Epithelial cell of esophagus (primary cell): ENCODE measurements at places on chromosomes 6 and 20.
A peak's percentile ranks its signal among the peaks of the same experiment; 100 is the strongest.

- DNase-seq: peak; percentile 86
These were observed 802.9 kb downstream of the MAFB start for GRCh38 chr20:39885975-39886649.

GRCh38 chr6:167470101-167470835 lies 145.4 kb downstream of the TTLL2 start:
- DNase-seq: no peak

DNA sequence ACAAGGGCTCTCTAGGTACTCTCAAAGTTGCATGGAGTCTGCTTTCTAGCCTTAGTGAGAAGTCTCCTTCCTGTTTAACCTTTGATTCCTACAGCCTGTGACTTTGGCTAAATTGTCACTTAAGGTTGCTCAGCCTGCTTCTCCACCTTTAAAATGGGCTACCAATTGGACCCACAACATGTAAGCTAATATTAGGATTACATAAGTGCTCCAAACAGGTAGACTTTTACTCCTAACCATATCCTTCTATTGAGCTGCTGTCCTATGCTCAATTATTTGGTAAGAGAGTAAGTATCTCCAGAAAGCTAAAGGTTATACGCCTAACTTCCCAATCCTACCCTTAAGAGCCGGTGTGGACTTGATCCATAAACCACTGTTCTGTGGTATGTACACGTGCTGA lies 2.9 kb downstream of the PCNA start:
- no peak for DNase-seq

GRCh38 chr20:40685349-40685748 lies 3.7 kb downstream of the MAFB start:
- no peak for DNase-seq

DNA sequence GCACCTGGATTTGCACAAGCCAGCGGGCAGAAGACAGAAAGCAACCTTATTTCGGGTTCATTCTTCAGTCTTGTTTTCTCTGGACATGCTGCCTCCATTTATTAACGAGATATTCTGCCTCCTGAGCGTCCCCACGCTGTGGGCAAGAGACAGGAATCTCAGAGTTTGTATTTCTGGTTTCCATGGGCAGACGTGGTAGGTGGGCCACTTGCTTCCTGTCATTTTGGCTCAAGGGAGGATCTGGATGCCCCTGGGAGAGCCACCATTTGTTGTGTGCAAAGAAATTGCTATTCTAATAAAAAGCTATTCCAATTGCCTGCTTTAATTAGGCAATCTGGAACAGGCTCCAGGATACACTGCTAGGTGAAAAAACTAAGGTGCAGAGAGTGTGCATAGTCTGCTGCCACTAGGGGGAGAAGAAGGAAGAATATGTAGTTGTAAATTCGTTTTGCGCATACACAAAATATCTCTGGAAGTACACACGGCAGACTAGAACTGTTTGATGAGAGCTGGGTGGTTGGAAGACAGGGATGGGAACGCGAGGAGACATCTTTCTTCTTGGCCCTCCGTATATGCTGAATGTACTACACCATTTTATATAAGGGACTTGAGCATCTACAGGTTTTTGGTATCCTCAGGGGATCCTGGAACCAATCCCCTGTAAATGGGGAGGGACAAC lies 30.1 kb upstream of the SLC16A10 start:
- DNase-seq: peak; percentile 62

- DNase-seq: peak; percentile 60
These were observed 2.2 kb downstream of the HIVEP2 start for GRCh38 chr6:142942805-142943227.

DNA sequence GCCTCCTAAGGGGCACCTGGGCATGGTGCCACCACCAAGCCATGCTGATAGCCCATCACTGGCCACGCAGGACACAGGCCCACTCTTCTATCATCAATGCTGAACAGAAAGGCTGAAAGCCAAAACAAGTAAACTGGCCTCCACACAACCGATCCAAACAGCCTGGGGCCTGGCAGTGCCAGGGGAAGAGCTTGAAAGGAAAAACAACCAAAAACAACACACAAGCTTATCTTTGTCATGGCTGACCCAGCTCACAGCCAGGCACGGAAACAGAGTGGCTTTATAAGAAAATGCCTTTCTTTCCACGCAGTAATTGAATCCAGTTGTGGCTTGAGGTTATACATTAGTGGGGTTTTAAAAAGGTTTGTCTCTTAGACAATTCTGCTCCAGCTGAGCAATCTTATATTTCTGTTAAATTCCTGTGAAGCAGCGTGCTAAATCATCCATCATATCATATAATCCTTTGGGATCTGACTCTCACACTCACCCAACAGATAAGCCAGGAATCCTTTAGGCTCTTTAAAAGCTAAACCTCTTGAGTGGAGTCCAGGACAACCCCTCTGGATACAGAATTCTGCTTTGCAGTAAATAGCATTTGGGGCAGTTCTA lies 65.4 kb upstream of the SLC22A16 start:
- DNase-seq: no peak

- DNase-seq: no peak
These were observed 9.5 kb upstream of the ATRN start for GRCh38 chr20:3461211-3461771.

GRCh38 chr6:132139611-132140010 lies 188.4 kb upstream of the CCN2 start:
- DNase-seq: no peak

- no peak for DNase-seq
These were observed 121.4 kb upstream of the NRSN1 start for GRCh38 chr6:24004659-24005058.

DNA sequence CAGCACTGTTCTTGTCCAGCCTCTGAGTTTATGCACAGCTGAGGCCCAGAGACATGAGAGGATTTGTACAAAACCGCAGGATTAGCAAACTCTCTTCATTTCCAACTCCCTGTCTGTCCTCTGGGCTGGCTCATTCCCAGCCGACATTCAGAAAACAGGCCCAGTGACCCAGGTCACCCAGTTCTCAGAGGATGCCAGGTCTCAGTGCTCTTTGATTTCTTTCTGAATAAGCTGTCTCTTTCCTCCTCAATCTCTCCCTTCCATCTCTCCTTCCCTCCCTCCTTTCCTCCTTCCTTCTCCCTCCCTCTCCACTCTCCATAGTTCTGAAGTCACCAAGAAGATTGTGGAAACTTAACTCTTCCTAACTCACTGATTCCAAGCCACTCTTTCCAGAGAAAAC lies 372.7 kb upstream of the SULF2 start:
- peak; percentile 24 for DNase-seq

DNA sequence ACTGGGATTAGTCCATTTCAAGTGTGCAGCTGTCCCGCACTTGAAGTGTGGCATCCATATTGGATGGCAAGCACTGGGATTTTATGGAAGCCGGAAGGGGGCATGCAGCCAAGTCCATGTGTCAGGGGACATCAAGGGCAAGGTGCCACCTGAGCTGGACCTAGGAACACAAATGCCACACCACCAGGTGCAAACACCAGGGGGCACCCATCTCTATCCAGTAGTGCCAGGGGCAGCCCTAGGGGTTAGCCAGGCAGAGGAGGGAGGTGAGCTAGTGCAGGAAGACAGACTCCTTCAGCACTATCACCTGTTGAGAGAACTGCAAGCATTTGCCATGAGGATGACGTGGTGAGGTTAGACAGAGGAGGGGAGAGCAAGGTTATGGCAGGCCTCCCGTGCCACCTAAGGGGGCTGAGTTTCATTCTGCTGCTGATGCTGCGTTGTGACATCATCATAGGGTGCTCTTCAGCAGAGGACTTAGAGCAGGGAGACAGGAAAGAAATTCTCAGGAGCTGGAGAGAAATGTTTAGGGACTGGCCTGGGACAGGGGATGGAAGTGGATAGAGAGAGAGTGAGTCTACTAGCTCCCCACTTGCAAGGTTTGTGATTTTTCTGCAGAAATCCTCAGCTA lies 192.6 kb upstream of the SLC24A3 start:
- no peak for DNase-seq
